ENCODE measurements at places on chromosomes 12 and 14.

DNA sequence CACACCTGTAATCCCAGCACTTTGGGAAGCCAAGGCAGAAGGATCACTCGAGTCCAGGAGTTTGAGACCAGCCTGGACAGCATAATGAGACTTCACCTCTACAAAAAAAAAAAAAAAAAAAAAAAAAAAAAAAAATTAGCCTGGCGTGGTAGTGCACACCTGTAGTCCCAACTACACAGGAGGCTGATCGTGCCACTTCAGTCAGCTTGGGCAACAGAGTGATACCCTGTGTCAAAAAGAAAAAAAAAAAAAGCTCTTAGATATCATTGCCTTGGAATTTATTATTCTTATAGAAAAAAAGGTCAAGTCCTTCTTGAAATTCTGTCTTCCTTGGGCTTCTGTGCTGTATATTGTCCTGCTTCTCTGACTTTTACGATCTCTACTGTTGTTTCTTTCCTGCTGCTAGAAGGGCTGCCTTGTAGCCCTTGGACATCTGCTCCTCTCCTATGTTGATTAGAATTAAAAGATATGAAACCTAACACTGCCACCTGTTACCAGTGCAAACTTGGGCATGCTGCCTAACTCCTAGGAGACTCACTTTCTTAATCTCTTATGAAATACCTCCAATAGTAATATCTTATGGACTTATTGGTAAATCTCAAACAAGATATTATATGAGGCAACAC is 5.7 kb downstream of the TMEM19 start:
- no peak for DNase-seq

GRCh38 chr12:71536279-71536938 is 96.8 kb downstream of the LGR5 start:
- no peak for DNase-seq

GRCh38 chr14:41642367-41642766 is 35.7 kb downstream of the LRFN5 start:
- no peak for DNase-seq

GRCh38 chr12:19572920-19573558 is 133.7 kb downstream of the AEBP2 start:
- DNase-seq: peak; percentile 17

- DNase-seq: no peak
Measured at GRCh38 chr12:51219322-51219721, 1.5 kb upstream of the POU6F1 start.

- DNase-seq: no peak
Measured at GRCh38 chr12:54047160-54047963, 6.3 kb upstream of the HOXC4 start.

DNA sequence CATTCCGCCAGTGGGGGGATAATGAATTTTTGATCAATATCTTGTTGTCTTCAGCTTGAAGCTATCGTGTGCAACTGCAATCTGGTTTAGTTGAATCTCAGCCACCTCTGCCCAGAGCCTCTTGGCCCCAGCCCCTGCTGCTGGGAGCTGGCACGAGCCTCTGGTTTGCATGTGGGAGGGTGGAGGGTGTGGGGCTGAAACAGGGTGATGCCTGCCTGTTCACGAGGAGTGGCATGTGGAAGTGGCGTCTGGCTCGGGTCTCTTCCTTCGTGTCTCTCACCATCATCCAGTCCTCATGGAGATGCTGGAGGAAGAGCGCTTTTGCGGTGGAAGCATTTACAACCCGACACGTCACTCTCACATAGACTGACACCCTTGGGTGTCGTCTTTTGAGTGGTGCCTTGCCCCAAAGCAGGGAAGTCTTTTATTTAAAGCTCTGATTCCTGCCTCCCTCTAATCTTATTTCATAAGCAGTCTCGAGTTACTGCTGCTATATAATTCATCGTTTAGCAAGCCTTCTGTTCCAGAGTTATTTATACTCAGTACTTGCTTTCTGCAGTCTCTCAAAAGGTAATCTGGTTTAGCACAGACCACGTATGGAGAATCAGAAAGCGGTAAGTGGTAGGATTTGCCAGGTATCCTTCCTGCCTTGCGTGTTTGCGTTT is 64.5 kb downstream of the AACS start:
- DNase-seq: no peak
